SJSA1 (cell line): ENCODE measurements at places on chromosomes 1 and 21. TPM values are rescaled to one million over a fixed set of nuclear protein-coding genes. Genes with fewer than 3 reads are reported as not detected.

- no peak overlapping the region for H3K4me3 ChIP-seq
- no peak overlapping the region for H3K27ac ChIP-seq
- H3K36me3 ChIP-seq = no peaks in the 10 kb centered on the region
- DNase-seq = no peak
- H3K27me3 ChIP-seq = no peaks in the 10 kb centered on the region
These were observed 15.8 kb upstream of the TRIM45 start for GRCh38 chr1:117137281-117137855.

GRCh38 chr1:244242446-244242845 is 191.4 kb downstream of the ZBTB18 start:
- DNase-seq = no peak
- no peaks in the 10 kb centered on the region for H3K36me3 ChIP-seq
- no peak overlapping the region for H3K4me3 ChIP-seq
- H3K27me3 ChIP-seq = no peaks in the 10 kb centered on the region
- peaks cover 4% of the 10 kb centered on the region for H3K4me1 ChIP-seq

DNA sequence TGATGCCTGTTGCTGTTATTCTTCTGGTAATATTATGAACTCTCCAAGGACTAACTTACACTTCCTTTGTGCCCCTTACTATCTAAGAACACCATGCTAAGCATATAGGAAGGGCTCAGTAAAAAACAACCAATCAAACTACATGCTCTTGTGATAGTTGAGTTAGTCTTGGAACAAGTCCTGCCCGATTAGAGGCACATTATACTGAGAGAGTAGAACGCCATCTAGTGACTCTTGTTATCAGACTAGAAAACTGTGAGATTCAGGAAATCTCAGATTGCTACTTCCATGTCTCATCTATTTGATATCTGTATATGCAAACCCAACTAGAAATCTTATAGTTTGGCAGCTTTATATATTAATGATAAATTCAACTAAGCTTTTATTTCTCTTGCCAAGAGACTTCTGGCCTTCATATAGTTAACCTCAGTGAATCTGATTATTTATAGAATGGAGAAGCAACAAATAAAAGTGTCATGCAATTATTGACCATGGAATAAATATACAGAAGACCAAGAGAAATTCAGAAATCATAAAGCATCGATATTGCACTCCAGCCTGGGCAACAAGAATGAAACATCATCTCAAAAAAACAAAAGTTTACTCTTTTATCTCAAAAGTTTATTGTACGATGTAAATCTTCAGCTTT is 7.8 kb upstream of the SRRM1 start:
- DNase-seq = peak; percentile 62

GRCh38 chr1:180182643-180183311 is 28.1 kb downstream of the QSOX1 start:
- peaks cover 30% of the 10 kb centered on the region for H3K36me3 ChIP-seq
- no peak for DNase-seq
- H3K4me3 ChIP-seq = no peak overlapping the region
- no peaks in the 10 kb centered on the region for H3K4me1 ChIP-seq
- no peak overlapping the region for H3K27ac ChIP-seq

GRCh38 chr1:230589951-230590350 is 52.3 kb upstream of the COG2 start:
- H3K36me3 ChIP-seq = no peaks in the 10 kb centered on the region
- no peaks in the 10 kb centered on the region for H3K4me1 ChIP-seq
- no peak overlapping the region for H3K4me3 ChIP-seq
- no peaks in the 10 kb centered on the region for H3K27me3 ChIP-seq
- no peak overlapping the region for H3K27ac ChIP-seq

DNA sequence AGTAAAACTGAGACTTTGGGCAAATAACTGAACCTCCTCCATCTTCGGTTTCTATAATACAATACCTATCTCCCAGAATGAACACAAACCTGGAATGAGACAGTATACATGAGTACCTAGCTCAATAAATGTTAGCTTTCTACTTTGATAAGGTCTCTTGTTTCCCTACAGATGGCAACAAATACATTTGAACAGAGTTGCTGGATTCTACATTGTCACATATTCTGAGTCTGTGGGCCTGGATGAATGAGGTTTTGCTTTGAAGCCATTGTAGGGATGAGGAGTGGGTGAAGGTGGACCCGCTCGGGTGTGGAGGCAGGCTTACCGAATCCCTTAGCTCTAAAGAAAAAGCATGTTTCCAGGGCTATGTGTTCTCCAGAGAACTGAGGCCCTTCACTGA is 13.9 kb upstream of the FYB2 start:
- peak; percentile 14 for DNase-seq
- peaks cover 23% of the 10 kb centered on the region for H3K4me1 ChIP-seq
- H3K4me3 ChIP-seq = no peak overlapping the region
- H3K27me3 ChIP-seq = no peaks in the 10 kb centered on the region

- no peaks in the 10 kb centered on the region for H3K27me3 ChIP-seq
- H3K36me3 ChIP-seq = no peaks in the 10 kb centered on the region
- H3K4me3 ChIP-seq = no peak overlapping the region
These were observed 141.3 kb downstream of the ZZZ3 start for GRCh38 chr1:77541162-77541545.

DNA sequence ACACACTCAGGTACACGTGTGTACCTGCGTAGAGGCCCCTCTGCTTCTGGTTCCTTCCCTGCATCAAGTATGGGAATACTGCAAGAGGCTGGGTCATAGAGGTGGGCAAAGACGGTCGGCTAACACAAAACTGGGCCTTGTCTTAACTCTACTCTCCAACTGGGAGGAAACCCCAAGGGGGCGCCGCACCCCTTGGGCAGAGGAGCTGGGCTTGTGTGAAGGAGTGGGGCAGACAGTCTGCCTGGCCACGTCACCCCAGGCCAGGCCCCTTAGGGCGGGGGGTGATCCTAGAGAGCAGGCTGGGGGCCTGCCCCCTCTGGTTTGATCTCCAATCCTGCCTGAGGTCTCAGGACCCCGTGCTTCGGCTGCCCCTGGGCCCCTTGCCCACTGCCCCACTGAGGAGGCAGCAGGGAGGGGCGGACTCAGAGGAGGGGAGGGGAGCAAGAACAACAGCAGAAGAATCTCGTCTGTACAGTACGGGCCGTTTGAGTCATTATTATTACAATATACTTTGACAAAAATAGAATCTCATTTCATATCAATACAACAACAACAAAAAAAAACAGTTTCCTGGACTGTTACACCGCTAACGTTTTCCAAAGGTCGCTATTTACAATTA is 34.7 kb downstream of the MEF2D start:
- peaks cover 39% of the 10 kb centered on the region for H3K36me3 ChIP-seq
- H3K4me3 ChIP-seq = no peak overlapping the region
- H3K4me1 ChIP-seq = peaks cover 3% of the 10 kb centered on the region
- no peak for DNase-seq

DNA sequence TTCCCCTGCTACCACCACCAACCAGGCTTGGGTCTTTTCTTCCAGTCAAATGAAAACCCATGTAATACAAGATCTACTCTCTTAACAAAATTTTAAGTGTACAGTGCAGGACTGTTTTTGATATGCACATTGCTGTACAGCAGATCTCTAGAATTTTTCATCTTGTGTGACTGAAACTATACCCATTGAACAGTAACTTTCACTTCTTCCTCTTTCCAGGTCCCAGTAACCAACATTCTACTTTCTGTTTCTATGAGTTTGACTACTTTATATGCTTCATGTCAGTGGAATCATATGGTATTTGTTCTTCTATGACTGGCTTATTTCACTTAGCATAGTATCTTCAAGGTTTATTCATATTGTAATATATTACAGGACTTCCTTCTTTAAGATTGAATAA is 45.3 kb upstream of the PLPPR4 start:
- H3K27me3 ChIP-seq = no peaks in the 10 kb centered on the region
- H3K36me3 ChIP-seq = no peaks in the 10 kb centered on the region
- H3K4me1 ChIP-seq = no peaks in the 10 kb centered on the region
- DNase-seq = no peak

DNA sequence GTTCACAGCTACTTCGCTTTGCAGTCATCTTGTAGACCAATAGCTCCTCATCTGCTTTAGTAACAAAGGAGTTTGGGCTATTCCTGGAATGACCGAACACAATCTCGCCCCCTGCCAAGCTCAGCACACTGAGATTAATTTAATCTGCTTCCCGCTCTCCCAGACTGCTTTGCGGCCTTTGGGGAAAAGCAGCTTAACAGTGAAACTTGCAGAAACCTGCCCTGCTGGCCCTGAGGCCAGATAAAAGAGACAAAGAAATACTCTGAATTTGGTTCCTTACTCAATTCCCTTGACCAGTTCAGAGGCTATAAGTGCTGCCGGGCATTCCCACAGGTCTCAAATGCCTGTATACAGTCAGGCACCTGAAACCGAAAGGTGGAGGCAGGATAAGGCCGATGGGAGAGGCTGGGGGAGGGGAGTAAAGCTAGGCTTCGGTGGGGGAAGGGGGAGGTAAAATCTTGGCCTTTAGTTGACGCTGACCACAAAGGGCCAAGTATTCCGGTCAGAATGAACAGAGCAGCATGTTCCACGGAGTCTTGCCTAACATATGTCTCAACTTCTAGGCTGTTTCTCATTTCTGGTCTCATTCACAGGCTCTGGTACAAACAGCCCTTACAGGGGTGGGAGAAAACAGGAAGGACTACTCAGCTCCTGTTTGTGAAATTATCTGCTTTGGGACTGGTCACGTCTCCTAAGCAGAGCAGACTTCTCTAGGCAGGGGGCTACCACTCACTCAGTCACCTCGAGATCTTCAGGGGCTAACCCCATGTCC is 17.7 kb upstream of the A3GALT2 start:
- H3K27me3 ChIP-seq = no peaks in the 10 kb centered on the region
- H3K4me3 ChIP-seq = no peak overlapping the region
- H3K27ac ChIP-seq = no peak overlapping the region
- peaks cover 60% of the 10 kb centered on the region for H3K36me3 ChIP-seq
- H3K4me1 ChIP-seq = peaks cover 62% of the 10 kb centered on the region

DNA sequence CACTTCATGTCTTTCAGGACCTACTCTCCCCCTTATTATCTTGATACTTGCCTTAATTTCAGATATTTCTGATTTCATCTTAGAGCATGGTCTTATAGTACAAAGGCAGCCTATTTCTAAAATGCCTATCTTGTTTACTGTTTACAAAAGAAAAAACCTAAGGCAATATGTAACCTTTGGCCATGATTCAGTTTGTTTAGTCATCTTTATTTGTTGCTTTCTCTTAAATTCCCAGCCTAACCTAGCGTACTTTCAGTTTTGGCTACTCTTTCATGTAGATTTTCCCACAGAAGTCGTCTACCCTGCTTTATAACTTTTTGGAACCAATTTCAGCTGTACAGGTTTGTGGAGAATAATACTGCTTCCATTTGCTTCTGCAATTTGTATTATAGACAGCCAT is 81.8 kb downstream of the KIF1B start:
- no peaks in the 10 kb centered on the region for H3K27me3 ChIP-seq
- H3K4me3 ChIP-seq = no peak overlapping the region
- no peak overlapping the region for H3K27ac ChIP-seq
- H3K4me1 ChIP-seq = no peaks in the 10 kb centered on the region

DNA sequence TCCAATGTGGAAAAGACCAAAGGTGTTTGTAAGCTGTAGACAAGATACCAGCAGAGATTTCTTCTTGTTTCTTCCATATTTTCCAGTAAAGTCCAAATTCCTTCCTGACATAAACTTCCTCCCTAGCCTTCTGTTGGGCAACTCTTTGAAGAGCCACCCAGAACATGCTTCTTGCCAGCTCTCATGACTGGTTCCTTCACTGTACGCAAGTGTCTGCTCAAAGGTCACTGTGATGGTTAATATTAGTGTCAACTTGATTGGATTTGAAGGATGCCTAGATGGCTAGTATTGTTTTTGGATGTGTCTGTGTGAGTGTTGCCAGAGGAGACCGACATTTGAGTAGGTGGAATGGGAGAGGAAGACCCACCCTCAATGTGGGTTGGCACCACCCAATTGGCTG is 416.6 kb upstream of the RUNX1 start:
- no peaks in the 10 kb centered on the region for H3K4me1 ChIP-seq
- no peak for DNase-seq
- H3K27ac ChIP-seq = no peak overlapping the region
- H3K36me3 ChIP-seq = no peaks in the 10 kb centered on the region
- H3K4me3 ChIP-seq = no peak overlapping the region

- no peaks in the 10 kb centered on the region for H3K36me3 ChIP-seq
- no peak for DNase-seq
- H3K4me3 ChIP-seq = no peak overlapping the region
- no peak overlapping the region for H3K27ac ChIP-seq
These were observed 76.2 kb downstream of the NFIA start for GRCh38 chr1:61158591-61158990.

- H3K36me3 ChIP-seq = peaks cover 53% of the 10 kb centered on the region
- no peak for DNase-seq
- H3K4me1 ChIP-seq = peaks cover 19% of the 10 kb centered on the region
These were observed 75.7 kb upstream of the LAMC2 start for GRCh38 chr1:183110326-183110880.

DNA sequence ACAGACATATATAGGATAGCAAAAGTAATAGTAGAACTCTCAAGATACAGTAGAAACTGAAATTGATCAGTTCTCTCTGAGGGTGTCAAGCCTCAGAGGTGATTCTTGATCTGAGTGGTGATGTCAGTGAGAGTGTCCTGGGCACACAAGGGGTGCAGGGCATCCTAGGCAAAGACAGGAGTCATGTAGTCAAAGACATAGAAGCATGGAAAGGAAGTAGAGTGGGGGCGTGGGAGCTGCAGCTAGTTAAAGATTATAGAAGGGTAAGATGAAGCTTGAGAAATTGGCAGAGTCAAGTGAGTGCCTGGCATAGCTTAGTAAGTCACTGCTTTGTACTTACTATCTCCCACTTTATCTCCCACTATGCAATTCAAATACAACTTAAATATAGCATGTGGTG is 22.8 kb downstream of the CDC7 start:
- H3K4me3 ChIP-seq = no peak overlapping the region
- H3K27me3 ChIP-seq = no peaks in the 10 kb centered on the region
- H3K4me1 ChIP-seq = peaks cover 11% of the 10 kb centered on the region
- H3K27ac ChIP-seq = no peak overlapping the region
- no peak for DNase-seq
- H3K36me3 ChIP-seq = no peaks in the 10 kb centered on the region; the same call in 1 of the 2 replicates

DNA sequence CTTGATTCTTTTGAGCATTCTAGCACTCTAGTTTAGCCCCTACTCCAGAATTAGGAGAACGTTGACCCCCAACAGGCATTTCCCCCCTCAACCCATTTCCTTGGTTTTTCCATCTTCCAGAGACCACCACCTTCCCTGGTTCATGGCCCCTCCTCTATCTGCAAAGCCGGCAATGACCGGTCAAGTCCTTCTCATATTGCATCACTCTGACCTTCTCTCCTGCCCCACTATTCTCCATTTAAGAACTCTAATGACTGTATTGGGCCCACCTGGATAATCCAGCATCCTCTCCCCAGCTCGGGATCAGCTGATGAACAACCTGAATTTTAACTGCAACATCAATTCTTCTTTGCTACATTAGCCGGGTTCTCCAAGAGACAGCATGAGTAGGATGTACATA is 437.4 kb downstream of the NPHP4 start:
- H3K4me1 ChIP-seq = no peaks in the 10 kb centered on the region
- H3K4me3 ChIP-seq = no peak overlapping the region
- no peak overlapping the region for H3K27ac ChIP-seq
- H3K27me3 ChIP-seq = no peaks in the 10 kb centered on the region
- H3K36me3 ChIP-seq = no peaks in the 10 kb centered on the region
- DNase-seq = no peak

TEKT2 gene
- not detected in 2 replicates for total RNA-seq

ZNF496 gene
- total RNA-seq = 23.8 and 44.0 TPM in 2 replicates

TCP10L gene
- not detected in 2 replicates for total RNA-seq

ANGPTL3 gene
- total RNA-seq = not detected in 2 replicates

FAM78B gene
- total RNA-seq = 0.11 TPM in 1 of 2 replicates, not detected in the other

SNAP47 gene
- total RNA-seq = 43.3 and 51.2 TPM in 2 replicates
